ENCODE measurements at places on chromosomes 1 and 21. TPM values are rescaled to one million over a fixed set of nuclear protein-coding genes. Genes with fewer than 3 reads are reported as not detected.

The ASCL5 gene
- total RNA-seq = under 0.01 TPM

The DMRTB1 gene
- not detected for total RNA-seq

The PRDM16 gene
- total RNA-seq = 1.1 TPM

The PLEKHA6 gene
- total RNA-seq = under 0.01 TPM

The CSF1 gene
- 15.0 TPM for total RNA-seq

The AGMAT gene
- 2.7 TPM for total RNA-seq

The KRTAP21-2 gene
- total RNA-seq = not detected

The ASTN1 gene
- total RNA-seq = not detected

The GJB3 gene
- under 0.01 TPM for total RNA-seq

The CHRNB2 gene
- under 0.01 TPM for total RNA-seq

The CAMSAP2 gene
- 21.7 TPM for total RNA-seq

The CD48 gene
- not detected for total RNA-seq

The CYP4A22 gene
- total RNA-seq = not detected

The S100A12 gene
- not detected for total RNA-seq

The AGO1 gene
- total RNA-seq = 8.2 TPM

The CR1L gene
- not detected for total RNA-seq

The TMCC2 gene
- total RNA-seq = 2.3 TPM

The FALEC gene
- not detected for total RNA-seq

The HSD11B1 gene
- 6.8 TPM for total RNA-seq

The KNCN gene
- total RNA-seq = not detected

The FAM177B gene
- total RNA-seq = not detected

The C1orf210 gene
- not detected for total RNA-seq

The FABP3 gene
- total RNA-seq = 2.7 TPM

The CFAP107 gene
- total RNA-seq = not detected

The HMCN1 gene
- total RNA-seq = 84.0 TPM

The SELL gene
- total RNA-seq = 1.1 TPM

The F5 gene
- under 0.01 TPM for total RNA-seq

The KIAA1614 gene
- 4.5 TPM for total RNA-seq

The CACNA1E gene
- under 0.01 TPM for total RNA-seq

The CYP2J2 gene
- not detected for total RNA-seq

The BLACAT1 gene
- total RNA-seq = not detected

The LMX1A gene
- not detected for total RNA-seq

The C1QB gene
- not detected for total RNA-seq

The RNU1-4 gene
- total RNA-seq = under 0.01 TPM

The FAM72C gene
- 2.5 TPM for total RNA-seq

The FCGR3B gene
- not detected for total RNA-seq

The ZNF683 gene
- not detected for total RNA-seq

The VASH2 gene
- total RNA-seq = not detected

The TIAM1 gene
- 10.4 TPM for total RNA-seq

The CERS2 gene
- total RNA-seq = 150 TPM

The URB1 gene
- total RNA-seq = 30.1 TPM

The CNN3 gene
- total RNA-seq = 490 TPM

The GSTM4 gene
- 7.9 TPM for total RNA-seq

The IL23R gene
- total RNA-seq = not detected

The LRRC38 gene
- total RNA-seq = 0.28 TPM

The PEAR1 gene
- total RNA-seq = 9.2 TPM

The ALX3 gene
- total RNA-seq = not detected

The TMEM82 gene
- not detected for total RNA-seq

The ZBED6 gene
- total RNA-seq = 10.0 TPM

The RGSL1 gene
- total RNA-seq = not detected

The CRNN gene
- not detected for total RNA-seq

The KIF14 gene
- total RNA-seq = 2.0 TPM
